ENCODE measurements at places on chromosomes 4 and X.
A peak's percentile ranks its signal among the peaks of the same experiment; 100 is the strongest.

DNA sequence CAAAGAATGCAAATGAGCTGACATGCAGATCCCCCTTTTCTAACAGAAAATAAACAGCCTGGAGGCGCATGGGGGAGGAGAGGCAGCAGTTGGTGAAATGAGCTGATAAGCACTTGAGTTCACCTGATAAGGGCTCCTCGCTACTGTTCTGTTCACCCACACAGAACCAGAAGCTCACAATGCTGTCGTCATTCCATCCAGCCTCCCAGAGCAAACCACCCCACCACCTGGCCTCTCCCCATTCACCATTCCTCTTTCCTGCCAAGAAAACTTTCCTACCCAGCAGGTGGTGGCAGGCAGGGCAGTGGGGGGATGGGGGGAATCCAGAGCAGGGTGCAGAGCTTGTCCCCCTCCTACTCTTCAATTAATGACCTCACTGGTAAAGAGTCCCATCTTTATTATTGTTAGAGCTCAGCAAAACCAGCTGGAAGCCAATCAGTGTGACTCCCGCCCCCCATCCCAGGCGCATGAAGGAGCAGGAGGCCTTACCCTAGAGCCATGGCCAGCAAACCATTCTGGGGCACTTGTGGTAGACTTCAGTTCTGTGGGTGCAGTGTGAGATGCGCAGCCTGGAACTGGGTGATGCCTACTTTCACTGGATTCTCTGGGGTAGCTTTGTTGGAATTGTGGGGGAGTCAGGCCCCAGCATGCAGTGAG is 350.3 kb downstream of the ZIC3 start:
- no peak for DNase-seq

DNA sequence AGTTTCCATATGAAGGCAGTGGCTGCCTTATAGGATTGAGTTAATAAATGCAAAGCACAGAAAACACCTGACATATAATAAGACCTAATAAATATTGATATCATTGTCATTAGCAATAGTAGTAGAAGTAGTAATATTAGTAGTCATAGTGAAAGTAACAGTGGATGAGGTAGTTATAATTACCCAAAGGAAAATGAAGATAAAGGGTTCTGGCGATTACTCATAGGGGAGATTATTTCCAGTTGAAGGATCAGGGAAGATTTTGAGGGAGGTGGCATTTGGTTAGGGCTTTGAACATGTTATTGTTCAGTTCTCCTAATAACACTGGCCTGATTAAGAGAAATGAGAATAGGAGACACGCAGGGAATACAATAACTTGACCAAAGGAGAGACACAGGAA is 131.9 kb upstream of the GPRIN3 start:
- DNase-seq: no peak

DNA sequence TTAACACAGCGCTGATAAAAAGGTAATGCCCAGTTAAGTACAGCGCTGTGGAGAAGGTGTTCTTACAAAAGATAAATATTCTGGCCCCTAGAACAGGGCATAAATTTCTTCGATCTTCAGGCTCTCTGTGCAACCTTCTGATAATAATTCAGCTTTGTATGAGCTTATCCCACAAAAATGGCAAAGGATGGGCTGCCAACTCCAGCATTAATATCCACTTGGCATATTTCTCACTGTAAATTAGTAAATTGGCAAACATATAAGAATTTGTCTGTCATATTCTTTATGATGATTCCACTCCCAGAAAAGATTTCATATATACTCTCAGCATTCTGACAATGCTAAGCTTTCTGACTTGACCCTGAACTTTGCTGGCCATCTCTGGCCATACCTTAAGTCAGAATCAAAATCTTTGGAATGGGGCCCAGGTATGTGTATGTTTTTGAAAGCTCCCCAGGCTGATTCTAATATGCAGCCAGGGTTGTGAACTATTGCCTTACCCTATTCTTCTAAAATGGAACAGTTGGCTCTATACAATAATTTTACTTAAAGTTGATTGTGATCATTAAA is 134.8 kb downstream of the FRYL start:
- DNase-seq: no peak

DNA sequence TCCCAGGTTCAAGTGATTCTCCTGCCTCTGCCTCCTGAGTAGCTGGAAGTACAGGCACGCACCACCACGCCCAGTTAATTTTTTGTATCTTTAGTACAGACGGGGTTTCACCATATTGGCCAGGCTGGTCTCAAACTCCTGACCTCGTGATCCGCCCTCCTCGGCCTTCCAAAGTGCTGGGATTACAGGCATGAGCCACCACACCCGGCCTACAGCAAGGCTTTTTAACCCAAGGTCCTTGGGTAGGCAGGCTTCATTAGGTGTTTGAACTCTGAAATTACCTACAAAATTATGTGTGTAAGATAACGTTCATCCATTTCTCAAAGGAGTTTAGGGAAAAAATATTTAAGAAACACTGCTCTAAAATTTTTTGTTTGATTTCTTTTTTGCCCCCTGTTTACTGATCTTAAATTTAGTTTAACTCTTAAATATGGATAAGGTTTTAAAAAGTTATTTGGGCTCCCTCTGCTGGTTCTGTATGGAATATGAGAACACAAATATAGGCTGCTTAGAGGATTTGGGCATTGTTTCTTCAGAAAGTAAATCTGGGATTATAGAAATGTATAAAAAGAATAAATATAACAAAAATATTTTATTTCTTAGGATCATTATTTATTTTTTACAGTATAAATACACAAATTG is 92.8 kb downstream of the CBR4 start:
- peak; percentile 73 for DNase-seq

GRCh38 chr4:41009411-41009810 is 204.9 kb downstream of the APBB2 start:
- no peak for DNase-seq

GRCh38 chrX:13418126-13419097 is 98.6 kb upstream of the ATXN3L start:
- DNase-seq: no peak

GRCh38 chr4:83219344-83220331 is 65.0 kb downstream of the COQ2 start:
- peak; percentile 36 for DNase-seq

DNA sequence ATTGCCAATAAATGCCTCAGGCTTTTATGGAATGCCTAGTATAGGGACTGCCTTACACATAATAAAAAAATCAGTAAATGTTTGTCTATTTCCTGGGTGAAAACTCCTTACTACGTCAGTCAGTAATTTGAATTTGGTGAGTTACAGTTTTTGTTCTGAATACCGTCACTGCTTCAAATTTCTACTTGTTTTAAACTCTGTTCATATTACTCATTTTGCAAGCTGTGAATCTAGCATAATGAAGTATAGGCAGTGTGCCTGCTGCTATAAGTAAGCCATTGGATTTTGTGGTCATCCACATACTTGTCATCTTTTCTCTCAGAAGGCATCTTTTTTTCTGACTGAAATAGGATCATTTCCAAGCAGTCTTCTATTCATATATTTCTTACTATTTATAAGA is 43.1 kb downstream of the SYNPO2 start:
- no peak for DNase-seq

DNA sequence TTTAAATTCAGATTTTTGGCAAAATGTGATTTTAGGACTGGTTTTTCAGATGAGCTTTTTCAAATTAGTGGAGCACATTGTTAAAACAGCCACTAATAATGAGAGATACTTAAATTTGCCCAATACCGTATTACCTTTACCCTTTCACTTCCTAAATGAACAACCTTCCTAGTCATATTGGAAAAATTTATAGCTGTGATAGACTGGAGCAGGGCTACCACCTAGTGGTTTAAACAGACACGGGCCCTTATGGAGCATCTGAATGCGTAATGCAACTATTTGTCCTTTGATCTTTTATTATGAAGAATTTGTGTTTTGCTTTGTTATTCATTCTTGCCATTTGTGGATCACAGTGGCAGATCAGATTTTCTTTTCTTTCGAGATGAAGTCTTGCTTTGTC is 72.7 kb downstream of the KDM6A start:
- peak; percentile 4 for DNase-seq

DNA sequence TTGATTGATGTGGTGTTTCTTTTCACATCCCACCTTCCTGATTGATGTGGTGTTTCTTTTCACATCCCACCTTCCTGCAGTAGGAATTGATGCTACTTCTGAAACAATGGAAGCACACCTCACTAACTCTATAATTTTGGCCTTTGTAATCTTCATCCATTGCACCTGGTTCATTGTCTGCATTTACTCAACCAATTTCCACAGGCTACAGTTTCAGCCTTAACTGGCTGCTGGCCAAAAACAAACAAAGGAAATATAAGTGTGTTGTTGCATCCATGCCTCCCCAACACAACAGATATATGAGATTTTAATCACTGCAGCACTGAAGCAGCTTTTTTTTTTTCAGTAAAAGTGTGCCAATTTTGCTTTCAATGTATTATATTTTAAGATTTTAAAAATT is 867.6 kb upstream of the PCDH7 start:
- no peak for DNase-seq

DNA sequence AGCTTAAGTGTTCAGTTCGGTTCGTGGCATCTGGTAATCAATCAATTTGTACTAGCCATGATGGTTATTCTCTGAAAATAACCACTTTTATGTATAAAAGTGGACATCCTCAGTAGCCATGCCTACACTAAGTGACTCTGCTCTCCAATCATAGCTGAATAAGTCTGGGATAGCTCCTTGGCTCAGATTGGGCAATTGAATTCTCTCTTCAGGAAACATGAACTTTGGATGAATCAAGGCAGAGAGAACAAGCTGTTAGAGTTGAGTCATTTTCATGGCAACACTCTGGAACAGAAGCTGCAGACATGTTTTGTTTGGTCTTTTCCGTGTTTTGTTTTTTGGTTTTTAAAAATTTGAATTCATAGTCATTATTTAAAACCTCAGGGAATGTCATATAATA is 66.8 kb upstream of the TMEM164 start:
- DNase-seq: no peak

GRCh38 chr4:109554971-109555370 is 5.1 kb upstream of the MCUB start:
- peak; percentile 51 for DNase-seq

GRCh38 chr4:153084980-153085630 is 119.1 kb upstream of the TRIM2 start:
- peak; percentile 89 for DNase-seq

- DNase-seq: no peak
Measured at GRCh38 chr4:103664436-103665075, 55.2 kb downstream of the TACR3 start.

GRCh38 chr4:148170408-148171365 is 271.5 kb downstream of the NR3C2 start:
- DNase-seq: no peak

- DNase-seq: no peak
Measured at GRCh38 chr4:26015133-26015651, 101.2 kb downstream of the SMIM20 start.

DNA sequence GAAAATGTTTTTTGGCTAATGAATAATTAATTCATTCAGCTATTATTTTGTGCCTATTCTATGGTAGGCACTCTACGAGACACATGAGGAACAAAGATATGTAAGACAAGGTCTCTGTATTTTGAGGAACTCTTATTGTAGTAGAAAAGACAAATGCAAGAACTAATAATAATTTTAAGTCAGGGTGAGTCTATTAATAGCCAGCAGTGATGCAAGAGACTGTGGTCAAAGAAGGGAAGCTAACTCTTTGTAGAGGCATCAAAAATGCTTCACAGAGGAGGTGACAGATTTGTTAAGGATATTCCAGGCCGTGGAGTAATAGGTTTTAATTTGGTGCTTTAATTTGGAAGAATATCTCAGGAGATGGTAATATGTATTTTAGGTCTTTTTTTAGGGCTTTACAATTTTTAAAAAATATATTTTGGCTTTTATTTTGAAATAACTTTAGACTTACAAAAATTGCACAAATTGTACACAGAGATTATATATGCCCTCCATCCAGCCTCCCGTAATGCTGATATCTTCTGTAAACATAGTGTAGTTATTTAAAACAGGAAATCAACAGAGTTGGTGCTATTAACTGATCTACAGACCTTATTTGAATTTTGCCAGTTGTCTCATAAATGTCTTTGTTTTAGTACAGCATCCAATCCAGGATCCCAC is 48.1 kb downstream of the DCLK2 start:
- DNase-seq: peak; percentile 9

DNA sequence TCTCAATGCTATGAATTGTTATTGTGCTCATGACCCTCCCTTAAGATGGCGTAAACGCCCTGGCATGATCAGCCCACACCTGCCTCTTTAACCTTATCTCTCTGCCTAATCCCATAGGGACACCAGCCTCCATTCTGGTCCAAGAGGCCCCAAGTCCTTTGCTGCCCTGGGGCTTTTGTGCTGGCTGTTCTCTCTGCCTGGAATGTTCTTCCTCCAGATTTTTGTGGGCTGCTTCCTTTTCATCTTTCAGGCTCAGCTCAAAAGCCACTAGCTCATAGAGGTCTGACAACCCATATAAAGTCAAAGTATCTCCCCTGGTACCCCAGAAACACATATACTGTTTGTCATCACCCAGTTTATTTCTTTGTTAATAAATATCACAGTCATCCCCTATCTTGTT is 42.4 kb downstream of the APLN start:
- peak; percentile 90 for DNase-seq

- no peak for DNase-seq
Measured at GRCh38 chr4:120855307-120856001, 67.1 kb downstream of the PRDM5 start.

DNA sequence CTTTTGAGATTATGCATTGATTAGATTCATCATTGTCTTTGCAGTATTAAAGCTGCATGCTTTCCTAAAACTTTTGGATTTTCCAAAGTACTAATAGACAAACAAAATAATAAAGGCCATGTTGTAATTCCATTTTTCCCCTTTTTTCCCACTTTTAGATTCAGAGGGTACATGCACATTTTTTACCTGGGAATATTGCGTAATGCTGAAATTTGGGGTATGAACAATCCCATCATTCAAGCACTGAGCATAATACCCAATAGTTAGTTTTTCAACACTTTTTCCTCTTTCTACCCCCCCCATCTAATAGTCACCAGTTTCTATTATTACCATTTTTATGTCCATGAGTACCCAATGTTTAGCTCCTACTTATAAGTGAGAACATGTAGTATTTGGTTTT is 1863.6 kb downstream of the STIM2 start:
- no peak for DNase-seq

DNA sequence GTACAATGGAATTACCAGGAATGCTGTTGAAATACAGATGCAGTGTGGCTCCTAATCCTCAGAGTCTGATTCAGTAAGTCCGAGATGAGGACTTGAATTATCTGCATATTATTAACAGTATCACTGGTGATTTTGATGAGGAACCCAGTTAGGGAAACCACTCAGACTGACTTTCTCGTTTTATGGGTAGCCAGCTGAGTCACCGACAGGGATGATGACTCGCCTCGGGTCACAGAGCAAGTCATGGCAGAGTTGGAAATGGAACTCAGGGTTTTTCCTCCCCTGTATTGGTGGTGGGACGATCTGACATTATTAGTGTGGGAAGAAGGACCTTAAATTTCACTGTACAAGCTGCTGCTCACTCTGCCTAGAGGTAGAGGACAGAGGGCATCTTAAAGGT is 51.3 kb downstream of the RTL9 start:
- DNase-seq: no peak
